ENCODE measurements at places on chromosomes 5 and 9.

GRCh38 chr9:70901013-70901412, 220.4 kb downstream of the TRPM3 start:
- DNase-seq = no peak

GRCh38 chr5:117761186-117761585, 1186.6 kb upstream of the SEMA6A start:
- no peak for DNase-seq

- DNase-seq = no peak
These were observed 8.3 kb downstream of the NFIL3 start for GRCh38 chr9:91415290-91415689.

DNA sequence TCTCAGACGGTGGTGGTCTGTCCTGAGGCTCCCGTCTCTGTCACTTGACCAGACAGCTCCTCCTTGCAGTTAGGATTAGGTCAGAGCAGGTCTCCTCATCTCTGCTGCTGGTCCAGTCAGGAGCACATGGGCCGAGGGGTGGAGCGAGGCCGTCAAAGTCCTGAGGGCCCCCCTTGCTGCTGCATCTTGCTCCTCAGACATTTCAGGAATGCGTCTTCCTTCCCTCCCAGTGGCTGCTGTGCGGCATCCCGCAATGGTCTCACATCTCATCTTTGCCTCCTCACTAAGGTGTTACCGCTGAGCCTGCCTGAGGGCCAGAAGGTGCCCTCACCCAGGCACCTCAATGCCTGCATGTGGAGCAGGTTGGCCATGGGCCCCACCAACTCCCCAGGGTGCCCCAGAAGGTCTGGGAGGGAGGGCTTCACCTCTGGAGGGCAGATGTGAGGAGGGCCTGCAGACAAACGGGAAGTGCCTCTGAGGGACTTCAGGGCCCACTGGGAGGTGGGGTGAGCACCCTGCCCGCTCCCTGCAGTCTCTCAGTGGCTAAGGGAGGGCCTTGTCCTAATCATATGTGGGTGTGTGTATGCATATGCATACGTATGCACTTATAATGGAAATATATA, 137.7 kb upstream of the LMX1B start:
- DNase-seq = no peak

GRCh38 chr5:54746346-54746745, 228.8 kb downstream of the SNX18 start:
- DNase-seq = no peak

Data from HuH-7 (cell line).